ENCODE measurements at places on chromosomes 5 and 9. TPM values are rescaled to one million over a fixed set of nuclear protein-coding genes. Genes with fewer than 3 reads are reported as not detected.

FGFR4 gene
- total RNA-seq: 1.2 TPM

IL33 gene
- not detected for total RNA-seq

DNA sequence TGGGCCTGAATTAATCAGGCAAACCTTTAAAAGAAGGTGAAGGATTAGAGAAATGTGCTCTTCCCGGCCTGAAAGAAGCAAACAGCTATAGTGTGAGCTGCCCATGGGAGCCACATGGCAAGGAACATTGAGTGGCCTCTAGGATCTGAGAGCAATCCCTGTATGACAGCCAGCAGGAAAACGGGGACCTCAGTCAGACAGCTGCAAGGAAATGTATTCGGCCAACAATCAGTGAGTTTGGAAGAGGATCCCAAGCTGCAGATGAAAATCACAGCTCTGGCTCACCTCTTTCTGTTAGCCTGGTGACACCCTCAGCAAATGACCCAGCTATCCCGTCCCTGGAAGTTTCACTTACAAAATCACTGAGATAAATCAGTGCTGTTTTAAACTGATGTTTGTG, 309.2 kb downstream of the SH3GL2 start:
- no peak for DNase-seq

DNA sequence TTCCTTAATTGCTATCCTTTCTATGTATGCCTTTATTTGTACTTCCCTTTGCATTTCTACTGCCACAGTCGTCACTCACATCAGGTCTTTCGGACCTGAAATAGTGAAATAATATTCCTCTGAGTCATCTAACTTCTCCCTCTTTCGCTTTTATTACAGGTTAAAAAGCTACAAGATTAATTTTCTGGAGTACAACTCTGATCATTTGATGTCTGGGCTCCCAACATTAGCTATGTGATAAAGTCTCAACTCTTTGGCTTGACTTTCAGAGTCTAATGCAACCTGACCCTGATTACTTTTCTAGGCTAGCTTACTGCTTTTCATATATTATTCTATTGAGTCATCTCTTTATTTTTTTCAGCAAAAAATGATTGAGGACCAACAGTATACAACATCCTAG, 638.8 kb upstream of the WWC1 start:
- DNase-seq: no peak

DNA sequence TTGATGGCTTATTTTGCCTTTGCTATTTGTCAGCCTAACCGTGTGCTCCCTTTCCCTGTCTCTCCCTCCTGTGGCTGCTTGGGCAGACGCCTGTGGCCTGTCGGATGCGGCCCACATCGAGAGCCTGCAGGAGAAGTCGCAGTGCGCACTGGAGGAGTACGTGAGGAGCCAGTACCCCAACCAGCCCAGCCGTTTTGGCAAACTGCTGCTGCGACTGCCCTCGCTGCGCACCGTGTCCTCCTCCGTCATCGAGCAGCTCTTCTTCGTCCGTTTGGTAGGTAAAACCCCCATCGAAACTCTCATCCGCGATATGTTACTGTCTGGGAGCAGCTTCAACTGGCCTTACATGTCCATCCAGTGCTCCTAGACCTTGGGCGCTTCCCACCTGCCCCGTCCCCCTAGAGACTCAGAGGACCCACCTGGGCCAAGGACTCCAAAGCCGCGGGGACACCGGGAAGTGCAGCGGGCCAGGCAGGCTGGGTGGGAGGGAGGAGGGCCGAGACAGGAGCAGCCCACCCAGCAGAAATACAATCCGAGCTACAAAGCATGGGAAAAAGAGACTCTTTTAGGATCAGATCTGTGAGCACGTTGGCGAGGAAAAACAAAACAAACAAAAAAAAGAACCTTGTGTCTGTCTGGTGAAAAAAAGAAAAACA, 10.6 kb downstream of the NR2F1 start:
- peak; percentile 19 for DNase-seq

DNA sequence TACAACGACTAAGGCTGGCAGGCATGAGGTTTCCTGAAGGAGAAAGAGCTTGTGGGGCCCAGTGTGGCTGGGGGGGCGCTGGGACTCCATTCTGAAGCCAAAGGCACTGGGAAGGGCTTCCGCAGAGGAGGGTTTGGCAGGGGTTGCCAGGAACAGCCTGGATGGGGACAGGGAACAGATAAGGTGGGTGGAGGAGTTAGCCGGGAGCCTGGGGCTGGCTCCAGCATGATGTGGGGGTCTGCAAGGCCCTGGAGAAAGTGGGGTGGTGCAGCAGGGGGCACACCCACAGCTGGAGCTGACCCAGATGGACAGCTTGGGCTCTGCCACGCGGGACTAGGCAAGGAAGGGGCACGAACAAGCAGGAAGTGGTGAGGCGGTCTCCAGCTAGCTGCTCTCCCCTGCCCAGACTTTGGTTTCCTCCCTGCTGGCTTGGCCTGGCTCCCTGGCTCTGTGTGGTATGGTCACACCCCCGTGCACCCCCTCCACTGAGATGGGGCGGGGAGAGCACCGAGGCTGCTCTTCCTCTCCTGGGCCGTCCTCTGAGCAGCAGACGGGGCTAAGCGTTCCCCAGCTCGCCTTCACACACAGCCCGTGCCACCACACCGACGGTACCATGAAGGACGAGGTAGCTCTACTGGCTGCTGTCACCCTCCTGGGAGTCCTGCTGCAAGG, at the start of gene LTC4S:
TSS of gene LTC4S (plus strand) at position 519 of the 672 bp plus-strand sequence. CDS start at position 614, 95 bp downstream.
- peak; percentile 66 for DNase-seq
